ENCODE measurements at places on chromosomes 12 and 14. TPM values are rescaled to one million over a fixed set of nuclear protein-coding genes. Genes with fewer than 3 reads are reported as not detected.

Gene EXOC3L4
- not detected for total RNA-seq

Gene MYF5
- total RNA-seq, result not detected

Gene REM2
- total RNA-seq, result 0.27 TPM

Gene OTOGL
- 0.10 TPM for total RNA-seq

Gene NOVA1
- total RNA-seq, result 0.15 TPM

Measured in mammary microvascular endothelial cell (primary cell).